ENCODE measurements at places on chromosomes 11 and 22.

- no peak for DNase-seq
Measured at GRCh38 chr11:125329786-125330185, 165.2 kb downstream of the PKNOX2 start.

DNA sequence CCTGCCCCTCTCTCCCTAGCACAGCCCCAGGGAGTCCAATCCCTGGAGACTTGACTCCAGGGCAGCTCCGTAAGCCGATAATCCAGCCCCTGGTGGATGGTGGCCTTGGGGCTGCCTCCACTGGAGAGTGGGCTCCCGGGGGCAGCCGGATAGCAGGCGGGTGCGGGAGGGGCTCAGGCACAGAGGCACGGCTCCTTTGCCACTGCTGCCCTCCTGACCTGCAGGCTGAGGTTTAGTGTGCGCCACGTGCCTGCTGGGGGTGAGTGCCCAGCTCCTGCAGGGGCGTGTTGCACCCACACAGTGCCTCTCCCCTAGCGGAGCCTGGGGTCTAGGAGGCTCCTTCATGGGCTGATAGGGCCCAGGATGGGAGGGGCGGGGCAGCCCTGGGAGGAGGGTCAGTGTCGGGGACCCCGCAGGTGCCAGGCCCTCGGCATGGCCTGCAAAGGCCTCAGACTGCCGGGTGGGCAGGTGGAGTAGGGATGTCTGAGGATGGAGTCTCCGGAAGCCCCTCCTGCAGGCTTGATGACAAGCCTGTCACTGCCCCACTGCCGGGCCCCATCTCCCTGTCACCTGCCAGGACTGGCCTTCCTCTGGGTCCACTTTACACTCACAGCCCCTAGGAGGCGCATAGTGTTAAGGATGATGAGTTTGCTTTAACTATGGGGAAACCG lies 5.6 kb downstream of the DUSP8 start:
- DNase-seq, result no peak

DNA sequence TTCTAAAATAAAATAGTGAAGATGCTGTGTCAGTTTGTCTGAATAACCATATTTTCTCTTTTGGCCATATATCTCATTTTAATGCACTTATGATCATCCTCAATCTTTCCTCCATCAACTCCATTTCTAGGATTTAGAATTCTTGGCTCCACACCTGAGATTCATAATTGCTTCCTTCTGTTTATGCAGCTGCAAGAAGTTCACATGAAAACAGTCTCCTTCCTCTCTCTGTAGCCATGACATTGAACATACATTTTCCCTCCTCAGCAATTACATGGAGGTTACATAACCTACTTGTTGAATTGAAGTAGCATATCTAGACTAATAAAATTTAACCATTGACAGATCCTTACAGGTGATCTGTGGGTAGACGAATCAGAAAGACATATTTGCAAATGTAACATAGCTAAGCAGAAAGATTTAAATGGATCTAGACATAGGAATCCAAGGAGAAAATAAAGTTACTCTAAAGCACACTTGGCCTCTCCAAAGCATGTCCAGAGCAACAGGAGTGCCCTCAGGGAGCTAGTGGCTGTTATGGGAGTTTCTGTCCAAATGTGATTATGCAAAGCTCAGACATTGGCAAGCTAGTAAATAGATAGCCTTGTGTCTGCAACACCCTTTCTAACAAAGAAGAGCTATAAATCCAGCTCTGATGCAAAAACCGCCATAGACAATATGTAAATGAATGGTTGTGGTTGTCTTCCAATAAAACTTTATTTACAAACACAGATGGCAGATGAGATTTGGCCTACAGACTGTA lies 119.9 kb upstream of the MPPED2 start:
- no peak for DNase-seq

DNA sequence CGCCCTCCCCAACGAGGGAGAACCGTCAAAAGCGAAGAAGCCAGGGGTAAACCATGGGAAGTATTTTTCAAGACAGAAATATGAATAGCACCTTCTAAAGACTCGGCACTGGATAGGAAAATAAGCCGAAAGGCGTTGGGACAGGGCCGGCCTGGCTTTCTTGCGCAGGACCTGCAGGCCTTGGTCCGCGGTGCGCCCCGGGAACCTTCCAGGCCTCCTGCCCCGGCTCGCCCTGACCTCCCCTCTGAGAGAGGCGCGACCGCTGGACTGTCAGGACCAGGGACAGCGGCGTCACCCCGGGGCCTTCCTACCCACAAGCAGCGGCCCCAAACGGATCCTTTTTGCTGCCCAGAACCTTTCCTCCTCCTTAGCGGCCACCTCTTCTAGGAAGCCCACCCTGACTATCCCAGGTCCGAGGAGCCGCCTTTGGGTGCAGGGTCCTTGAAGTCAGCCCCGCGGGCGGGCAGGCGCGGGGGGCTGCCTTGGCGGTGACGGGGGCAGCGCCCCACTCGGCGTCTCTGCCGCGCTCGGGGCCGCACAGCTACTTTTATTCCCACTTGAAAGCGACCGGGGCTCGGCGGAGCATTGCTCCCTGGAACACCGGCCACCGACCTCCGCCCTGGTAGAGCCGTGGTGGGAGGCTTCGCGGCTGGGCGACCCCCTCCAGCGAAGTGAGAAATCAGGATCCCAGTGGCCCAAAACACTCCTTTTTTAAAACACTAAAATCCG lies 650 bp upstream of the MAPK11 start:
- no peak for DNase-seq

- no peak for DNase-seq
Measured at GRCh38 chr11:103550811-103551210, 441.6 kb downstream of the DYNC2H1 start.

GRCh38 chr11:19714387-19715363 lies 2.0 kb downstream of the NAV2 start:
- DNase-seq, result no peak

DNA sequence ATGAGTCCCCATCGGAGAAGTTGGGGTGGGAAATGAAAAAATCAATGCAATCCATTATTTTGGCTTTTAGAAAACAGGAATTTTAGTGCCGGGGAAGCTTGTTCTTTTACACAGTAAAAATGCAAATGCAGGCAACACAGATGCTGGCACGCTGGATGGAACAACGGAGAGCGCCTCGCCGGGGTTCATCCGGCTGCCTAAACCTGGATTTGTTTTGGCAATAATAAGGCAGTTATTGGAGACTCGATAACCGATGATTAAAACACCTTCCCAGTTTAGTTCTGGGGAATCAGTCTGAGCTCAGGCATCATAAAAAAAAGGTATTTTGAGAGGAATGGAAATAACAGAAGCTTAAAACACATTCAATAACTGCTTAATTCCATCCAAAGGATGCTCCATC lies 2.9 kb downstream of the DSCAML1 start:
- DNase-seq, result no peak

DNA sequence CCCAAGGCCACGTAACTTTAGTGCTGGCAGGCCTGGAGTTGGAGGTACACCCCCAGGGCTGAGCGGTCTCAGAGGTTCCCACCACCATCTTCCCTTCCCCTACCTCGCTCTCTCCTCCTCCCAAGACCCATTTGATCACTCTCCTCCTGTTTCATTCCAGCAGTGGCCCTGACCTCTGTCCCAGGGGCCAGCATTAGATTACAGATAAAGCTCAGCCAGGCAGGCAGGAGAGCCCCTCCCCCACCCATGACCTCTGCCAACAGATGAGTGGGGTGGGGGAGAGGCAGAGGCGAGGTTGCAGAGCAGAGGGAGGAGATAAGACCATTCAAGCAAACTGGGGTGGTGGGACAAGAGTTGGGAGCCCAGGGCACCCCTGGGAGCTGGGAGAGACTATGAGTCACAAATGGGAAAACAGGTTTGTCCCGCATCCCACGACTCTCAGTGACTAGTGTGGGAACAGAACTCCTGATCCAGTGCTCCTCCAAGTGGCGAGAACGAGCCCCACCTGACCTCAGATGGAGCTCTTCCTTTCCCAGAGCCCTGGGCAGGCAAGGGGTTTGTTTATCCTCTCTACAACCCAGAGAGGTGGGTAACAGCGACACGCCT lies 367.9 kb downstream of the MN1 start:
- DNase-seq, result no peak

GRCh38 chr11:92137747-92138146 lies 86.9 kb upstream of the FAT3 start:
- DNase-seq, result no peak

DNA sequence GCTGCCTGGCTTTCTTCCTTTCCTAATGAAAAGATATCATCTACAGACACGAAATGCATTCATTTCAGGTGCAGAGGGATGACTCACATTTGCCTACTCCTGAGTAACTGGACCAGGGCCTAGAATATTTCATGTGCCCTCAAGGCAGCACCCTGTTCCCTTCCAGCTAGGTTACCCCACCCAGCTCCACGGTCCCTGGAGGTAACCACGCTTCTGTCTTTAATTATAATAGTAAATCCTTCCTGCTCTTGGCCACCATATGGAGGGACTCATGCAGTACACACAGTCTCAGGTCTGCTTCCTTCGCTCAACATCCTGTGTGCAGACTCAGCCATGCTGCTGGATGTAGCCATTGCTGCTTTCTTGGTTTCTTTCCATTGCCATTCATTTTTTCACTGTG lies 22.3 kb downstream of the DHCR7 start:
- DNase-seq, result no peak

Data from GDM1 (cell line).